ENCODE measurements at places on chromosomes 6 and 20. TPM values are rescaled to one million over a fixed set of nuclear protein-coding genes. Genes with fewer than 3 reads are reported as not detected.

DNA sequence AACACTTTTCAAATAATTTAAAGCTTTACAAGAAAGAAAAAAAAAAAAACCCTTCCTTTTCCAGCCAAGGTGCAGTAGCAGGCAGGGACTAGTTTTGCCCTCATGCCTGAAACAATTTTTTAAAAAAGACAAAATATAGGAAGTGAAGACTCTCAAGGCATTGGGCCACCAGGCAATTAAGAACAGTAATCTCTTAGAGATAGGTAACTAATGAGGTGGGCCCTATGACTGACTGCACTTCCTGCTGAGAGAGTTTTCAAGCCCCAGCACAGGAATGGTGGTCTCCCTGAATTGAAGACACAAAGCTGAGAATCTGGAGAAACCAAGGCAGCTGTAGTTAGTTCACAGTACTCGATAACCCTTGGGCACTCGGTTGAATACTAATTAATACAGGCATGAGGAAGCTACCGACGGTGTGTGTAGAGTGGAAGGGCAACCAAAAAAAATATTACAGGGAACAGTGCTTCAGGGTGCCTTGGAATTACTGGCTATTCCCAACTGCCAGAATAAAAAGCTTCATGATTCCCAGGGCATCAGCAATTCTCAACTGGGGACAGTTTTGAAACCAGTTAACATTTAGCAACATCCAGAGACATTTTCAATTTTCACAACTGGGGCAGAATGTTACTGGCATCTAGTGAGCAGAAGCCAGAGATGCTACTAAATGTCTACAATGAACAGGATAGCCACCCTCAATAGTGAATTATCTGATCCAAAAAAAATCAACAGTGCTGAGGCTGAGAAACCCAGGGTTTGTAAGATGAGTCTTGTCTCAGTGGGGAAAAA is 36.0 kb upstream of the PLN start:
- no peak for DNase-seq

DNA sequence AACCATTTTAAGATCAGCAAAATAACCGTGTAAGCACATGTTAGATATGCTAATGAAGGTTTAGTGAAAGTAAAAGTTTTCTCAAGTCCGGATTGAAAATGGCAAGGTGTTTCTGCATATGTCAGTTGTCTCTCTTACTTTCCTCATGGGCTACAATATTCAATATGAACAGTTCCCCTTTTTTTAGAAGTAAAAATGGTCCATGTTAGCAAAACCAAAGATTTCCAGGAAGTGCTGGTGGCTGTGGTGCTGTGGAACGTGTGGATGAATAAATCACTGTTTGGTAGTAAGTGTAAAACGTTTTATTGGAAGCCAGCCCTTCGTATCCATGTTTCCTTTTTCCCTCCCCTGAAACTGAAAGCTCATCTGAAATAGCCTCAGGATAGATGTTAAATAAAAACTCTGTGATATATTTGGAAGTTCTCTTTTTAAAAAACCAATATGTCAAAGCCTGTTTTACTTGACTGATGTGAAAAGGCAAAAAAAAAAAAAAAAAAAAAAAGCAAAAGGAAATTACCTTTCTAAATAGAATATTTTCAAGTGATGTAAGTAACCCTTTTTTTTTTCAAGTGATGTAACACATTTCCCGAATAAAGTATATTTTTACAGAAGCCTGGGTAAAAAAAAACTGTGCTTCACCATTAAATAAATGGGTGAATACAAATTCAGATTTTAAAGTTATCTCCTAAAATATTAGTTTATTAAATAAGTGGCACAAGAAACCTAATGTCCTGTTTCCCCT is 41.9 kb downstream of the PLEKHG1 start:
- no peak for DNase-seq

PLCB4 gene
- total RNA-seq = 16.1 TPM

GRCh38 chr6:10894958-10895357 is 8.1 kb downstream of the SYCP2L start:
- no peak for DNase-seq

DNA sequence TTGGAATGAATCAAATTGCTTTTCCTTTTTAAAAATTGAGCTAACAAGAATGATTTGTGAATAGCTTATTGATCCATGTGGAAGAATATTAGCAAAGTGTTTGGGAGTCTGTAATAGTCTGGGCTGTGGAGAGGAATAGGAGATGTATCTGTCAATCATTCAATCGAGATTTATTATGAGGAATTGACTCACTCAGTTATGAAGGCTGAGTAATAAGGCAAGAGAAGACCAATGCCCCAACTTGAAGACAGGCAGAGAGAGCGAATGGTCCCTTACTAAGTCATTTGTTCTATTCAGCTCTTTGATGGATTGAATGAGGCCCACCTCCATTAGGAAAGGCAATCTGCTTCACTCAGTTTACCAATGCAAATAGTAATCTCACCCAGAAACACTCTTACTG is 403.0 kb downstream of the CD83 start:
- no peak for DNase-seq

SEMG1 gene
- not detected for total RNA-seq

GRCh38 chr6:26057899-26058298 is 29.3 kb upstream of the HFE start:
- peak; percentile 51 for DNase-seq

MYT1 gene
- not detected for total RNA-seq

GRCh38 chr20:38501858-38502436 is 29.3 kb downstream of the RALGAPB start:
- DNase-seq = no peak

DNA sequence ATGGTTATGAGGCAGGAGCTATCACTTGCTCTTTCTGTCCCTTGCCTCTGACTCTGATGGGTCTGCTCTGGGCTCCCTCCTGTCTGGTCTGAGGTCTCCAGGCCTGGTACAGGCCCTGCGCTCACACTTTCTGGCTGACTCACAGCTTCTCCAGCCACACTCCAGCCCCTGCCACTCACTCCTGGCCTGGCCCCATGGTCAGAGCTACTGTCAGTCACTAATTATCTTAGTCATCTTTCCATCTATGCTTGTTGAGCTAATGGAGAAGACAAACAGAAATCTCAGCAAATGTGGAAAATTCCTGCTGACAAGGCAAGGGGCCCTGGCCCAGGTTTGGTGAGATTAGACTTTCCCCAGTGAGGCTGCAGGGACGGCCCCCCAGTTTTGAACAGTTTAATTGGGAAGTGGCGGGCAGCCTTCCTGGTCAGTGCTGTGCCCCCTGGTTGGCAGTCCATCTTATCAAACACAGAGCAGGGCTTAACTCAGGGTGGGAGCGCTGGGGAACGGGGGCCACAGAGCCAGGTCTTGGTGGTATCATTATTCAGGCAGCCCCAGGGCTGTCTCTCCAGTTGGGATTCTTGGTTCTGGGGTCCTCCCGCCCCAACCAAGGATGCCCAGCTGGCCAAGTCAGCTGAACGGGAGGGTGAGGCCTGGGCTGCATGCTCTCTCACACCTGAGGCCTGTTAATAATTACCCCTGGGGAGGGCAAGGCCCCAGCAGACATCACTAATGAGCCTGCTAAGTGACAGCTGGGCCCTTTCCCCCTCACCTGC is 63.4 kb downstream of the VEGFA start:
- DNase-seq = peak; percentile 90

TFAP2B gene
- total RNA-seq = 0.10 TPM

GRCh38 chr6:723540-723939 is 30.6 kb upstream of the EXOC2 start:
- no peak for DNase-seq

- DNase-seq = peak; percentile 90
Observed at GRCh38 chr6:132961122-132961521, 146.8 kb downstream of the RPS12 start.

All from M059J (cell line).